Stimulated activated CD4-positive, alpha-beta T cell treated with anti-CD3 and anti-CD28 coated beads, Interleukin-4, amount 100 ng/mL, for 4 hours (primary cell): ENCODE measurements at places on chromosomes 12 and 14.

- no peak for DNase-seq
Observed at GRCh38 chr12:57157588-57158173, 10.3 kb upstream of the LRP1-AS start.

DNA sequence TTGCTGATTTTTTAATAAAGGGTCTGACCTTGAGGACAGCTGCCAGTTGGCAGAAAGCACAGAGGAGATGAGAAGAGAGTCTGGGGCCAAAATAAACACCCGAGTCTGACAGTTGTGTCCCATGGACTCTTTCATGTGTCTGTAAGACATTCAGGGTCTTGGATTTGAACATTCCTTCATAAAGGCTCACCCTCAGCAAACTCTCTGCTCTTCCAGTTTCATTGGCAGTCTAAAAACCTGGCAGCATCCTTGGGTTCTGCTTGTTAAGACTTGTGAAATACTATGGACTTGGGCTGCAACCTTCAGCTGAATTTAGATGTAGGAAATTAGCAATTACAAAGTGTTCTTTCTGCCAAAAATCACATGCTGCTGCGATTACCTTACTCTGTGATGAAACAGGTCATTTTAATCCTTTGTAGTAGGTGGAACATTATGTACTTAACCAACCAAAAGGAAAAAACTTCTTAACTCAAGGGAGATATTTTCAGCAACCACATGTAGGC lies 32.0 kb upstream of the LMNTD1 start:
- DNase-seq, result no peak

GRCh38 chr12:12212769-12213168 lies 54.1 kb downstream of the LRP6 start:
- no peak for DNase-seq

DNA sequence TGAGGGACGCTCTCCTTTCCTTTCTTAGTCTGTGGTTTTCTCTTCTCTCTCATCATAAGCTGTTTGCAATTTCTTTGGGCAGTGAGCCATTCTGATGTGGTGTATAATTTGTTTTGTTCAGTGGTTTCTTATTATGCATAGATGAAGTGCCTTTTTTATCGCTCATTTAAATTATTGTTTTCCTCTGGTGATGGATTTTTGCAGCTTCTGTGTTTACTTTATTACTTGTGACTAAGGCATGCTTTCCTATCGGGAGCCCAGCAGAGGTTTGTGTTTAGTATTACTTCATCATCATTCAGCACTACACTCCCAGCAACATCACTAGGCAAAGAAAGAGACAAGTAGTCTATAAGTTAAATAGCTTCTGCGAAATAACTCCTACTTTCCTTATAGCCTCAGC lies 586.6 kb upstream of the NOVA1 start:
- DNase-seq, result no peak

DNA sequence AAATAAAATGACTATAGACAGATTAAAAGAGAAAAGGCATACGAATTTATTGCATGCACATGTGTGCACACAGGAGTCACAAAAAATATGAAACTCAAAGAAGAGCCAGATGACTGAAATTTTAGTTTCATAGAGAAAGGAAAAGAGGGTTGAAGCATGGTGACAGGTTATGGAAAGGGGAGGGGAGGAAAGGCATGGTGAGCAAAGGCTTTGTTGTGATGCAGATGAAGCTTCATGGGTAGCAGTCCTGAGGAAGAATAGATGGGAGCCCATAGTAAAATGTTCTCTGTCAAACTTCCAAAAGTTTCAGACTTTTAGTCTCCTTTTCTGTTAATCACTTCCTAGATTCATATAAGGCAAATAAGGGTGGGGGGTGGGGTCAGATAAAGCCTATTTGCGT lies 612.7 kb upstream of the ATP2B1 start:
- no peak for DNase-seq
